ENCODE measurements at places on chromosomes 11 and 22.

DNA sequence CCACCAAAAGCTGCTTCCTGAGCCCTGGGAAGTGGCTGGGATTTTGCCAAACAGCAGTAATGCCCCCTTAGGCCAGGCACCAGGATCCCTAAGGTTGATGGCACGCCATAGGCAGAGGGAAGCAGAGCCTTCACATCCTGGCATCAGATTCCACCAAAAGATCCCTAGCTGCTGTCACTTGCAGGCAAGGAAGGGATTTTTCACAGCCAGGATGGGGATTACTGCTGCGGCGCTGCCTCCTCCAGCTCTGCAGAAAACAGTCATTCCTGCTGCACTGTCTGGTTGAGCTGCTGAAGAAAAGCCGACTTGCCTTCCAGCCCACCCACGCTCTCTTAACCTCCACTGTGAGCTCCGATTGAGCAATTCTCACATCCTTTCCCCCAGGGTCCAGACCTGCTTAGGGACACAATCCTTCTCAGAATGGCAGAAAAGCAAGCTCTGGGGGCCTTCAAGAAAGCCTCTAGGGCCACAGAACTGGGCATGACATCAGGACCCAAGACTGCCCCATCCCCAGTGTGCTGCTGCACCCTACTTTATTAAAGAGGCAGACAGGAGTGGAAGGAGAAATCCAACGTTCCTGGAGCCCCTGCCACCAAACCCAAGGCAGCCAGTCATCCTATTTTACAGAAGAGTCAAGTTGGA, 19.9 kb downstream of the SYN3 start:
- no peak for DNase-seq

DNA sequence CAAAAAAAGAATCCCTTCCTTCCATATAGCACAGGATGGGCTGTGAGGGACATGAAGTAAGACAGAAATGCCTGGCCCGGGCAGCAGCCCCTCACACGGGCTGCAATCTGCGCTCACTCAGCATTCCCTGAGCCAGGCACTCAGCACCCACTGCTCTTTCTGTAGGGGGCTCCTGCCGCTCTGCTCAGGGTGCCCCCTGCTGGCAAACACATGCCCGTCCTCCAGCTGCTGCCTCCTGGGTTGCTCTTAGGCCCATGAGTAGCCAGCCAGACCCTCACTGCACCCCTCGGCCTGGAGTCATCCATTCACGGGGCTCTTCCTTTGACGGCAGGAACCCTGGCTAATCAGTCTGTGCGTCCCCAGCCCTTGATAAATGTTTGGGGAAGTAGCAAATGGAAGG, 6.9 kb downstream of the MCAT start:
- DNase-seq = no peak

DNA sequence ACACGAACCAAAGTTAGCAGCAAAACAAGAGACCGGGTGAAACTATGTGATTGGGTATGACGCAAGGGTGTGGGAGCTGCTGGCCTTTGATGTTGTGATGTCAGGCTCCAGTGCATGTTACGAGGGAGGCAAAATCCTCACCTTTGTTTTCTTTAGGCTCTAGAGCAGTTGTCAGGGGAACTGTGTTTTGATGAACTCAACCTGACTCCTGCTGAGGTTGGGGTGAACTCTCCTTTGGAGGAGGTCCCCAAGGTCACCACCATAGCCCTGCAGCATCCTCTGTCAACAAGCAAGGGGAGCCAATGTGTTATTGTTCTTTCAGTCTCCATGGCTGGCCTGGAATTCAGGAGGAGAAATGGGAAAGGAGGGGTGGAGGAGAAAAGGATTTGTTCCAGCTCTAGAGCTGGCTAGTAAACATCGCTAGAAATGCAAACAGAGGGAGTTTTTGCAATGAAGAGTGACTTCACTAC, 33.8 kb downstream of the RASSF10 start:
- DNase-seq = no peak

DNA sequence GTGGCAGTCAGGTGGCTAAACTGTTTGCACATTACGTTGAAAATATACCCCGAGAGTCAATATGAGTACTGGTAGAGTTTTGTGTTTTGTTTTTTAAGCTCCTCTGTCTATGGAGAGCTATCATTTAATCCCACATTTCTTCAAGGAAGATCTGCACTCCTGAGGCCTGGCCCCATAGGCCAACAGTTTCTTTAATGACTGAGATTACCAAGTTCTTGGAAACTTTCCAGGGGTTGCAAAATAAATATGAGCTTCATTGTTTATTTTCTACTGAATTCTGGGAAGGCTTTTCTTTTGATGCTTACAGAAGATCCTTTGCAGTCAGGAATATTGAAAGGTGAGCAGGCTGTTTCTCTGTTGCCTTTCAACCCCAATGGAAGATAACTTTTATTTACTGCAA, 452.0 kb downstream of the JRKL start:
- DNase-seq = no peak

DNA sequence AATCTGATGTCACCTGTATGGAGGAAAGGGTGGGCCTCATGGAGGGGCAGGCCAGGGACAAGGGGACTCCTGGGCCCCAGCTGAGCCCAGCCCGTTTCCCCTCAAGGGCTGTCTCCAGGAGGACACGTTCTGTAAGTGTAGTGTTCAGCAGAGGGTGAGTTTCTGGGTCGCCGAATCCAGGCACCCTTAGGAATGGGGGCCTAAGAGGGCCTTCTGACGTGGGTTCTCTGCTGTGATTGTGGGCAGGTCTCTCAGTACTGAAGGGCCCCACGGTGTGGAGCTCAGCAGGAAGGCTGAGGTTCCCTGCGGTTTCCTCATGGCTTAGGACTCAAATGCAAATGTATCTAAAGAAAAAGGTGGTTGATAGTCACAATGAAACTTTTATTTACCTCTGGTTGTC, 6.5 kb downstream of the PTDSS2 start:
- DNase-seq = no peak

DNA sequence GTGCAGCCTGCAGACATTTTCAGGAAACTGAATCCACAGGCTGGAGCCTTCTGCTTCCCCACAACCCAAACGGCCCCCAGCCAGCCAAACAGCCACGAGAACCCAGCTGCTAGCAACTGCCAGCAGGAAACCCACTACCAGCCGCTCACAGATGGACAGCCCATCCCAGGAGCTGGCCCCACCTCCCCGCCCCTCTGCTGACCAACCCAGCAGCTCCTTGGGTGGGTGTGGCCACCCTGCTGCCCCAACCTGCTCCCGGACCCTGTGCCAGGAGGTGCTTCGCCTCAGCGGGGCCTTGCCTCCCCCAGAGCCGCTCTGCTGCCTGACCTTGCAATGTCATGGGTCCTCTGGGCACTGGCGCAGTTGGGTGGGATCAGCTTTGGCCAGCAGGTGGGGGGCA, 8.2 kb upstream of the CCDC188 start:
- DNase-seq = no peak

- DNase-seq = no peak
Observed at GRCh38 chr11:117501237-117501898, 173.7 kb downstream of the CEP164 start.

- no peak for DNase-seq
Observed at GRCh38 chr22:37362621-37363020, 64.7 kb downstream of the ELFN2 start.

- no peak for DNase-seq
Observed at GRCh38 chr11:63623513-63624140, 9.4 kb upstream of the PLAAT3 start.

DNA sequence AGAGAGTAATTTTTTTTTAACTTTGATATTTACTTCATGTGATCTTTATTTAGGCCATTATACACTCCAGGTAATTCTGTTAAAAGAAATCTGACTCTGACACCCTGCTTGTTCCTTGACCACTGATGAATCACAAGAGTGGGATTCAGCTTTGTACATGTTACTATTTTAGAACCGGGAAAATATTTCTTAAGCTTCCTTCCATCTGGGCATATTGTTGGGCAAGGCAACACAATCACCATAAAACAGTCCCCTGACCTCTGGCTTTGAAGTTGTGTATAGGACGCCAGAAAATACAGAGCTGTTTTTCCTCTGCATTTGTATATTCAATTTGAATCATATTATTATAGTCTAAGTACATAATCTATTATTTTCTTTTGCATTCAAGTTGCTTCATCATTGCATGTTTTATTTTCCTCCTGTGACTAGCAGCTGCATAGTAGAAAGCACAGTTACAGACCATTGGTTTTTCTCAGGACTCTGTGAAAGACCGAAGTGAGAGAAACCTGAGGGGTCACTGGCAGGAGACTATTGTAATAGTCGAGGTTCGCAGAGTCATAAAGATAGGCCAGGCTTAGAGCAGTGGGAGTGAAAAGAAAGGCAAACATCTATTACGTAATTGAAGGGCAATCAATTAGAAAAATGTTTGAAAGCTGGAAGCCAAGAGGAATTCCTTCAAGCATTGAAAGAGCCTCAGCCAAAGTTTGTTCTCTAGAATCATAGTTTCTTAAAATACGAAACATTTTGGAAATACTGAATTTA, 51.8 kb upstream of the SLC36A4 start:
- no peak for DNase-seq

DNA sequence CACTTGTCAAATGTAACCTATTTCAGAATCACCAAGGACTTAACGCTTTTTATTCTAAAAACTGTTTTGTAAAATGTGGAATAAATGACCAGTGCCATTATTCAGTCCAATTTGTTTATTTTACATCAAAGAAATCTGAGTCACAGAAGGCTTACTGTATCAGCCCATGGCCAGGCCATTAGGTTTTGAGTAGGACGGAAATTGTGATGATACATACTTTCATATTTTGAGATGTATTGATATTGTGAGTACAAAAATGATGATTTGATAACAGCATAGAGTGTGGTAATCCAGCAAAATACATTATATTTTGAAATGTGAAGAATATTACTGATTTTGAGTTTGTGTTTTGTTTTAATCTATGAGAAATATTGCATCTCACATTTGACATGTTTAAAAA, 81.1 kb downstream of the PIWIL3 start:
- DNase-seq = no peak

- no peak for DNase-seq
Observed at GRCh38 chr11:79422866-79423265, 18.0 kb downstream of the TENM4 start.

DNA sequence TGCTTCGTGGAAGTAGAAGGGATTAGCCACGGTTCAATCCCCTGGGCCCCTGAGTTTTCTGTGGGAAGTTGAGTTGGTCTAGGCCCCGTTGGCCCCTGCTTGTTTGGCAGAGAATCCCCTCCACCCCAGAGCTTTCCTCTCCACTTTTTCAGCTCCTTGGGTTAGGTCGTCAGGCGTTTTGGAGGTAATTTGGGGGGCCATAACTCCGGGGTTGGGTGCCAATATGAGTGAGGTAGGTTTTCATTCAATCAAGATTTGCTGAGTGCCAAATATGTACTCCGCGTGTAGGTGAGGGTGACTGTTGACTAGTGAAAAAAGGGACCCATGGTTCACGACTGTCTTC, 590 bp downstream of the ATG13 start:
- DNase-seq = no peak

Data from fibroblast of the conjunctiva (primary cell).